Thoracic aorta (tissue), 2 donors: ENCODE measurements at places on chromosomes 1 and 21.
A peak's percentile ranks its signal among the peaks of the same experiment; 100 is the strongest.

GRCh38 chr1:201885531-201886075 is 3.1 kb upstream of the SHISA4 start:
- no peak for DNase-seq

- no peak for DNase-seq
These were observed 3.0 kb upstream of the NFIA start for GRCh38 chr1:61079296-61079897.

- DNase-seq: no peak
These were observed 5.7 kb downstream of the TMEM50A start for GRCh38 chr1:25343872-25344271.

GRCh38 chr1:155167166-155168104 is 5.7 kb downstream of the KRTCAP2 start:
- DNase-seq: no peak

- no peak for DNase-seq
These were observed 55.6 kb downstream of the TNR start for GRCh38 chr1:175687622-175688415.

- DNase-seq: no peak
These were observed 459.5 kb upstream of the CXADR start for GRCh38 chr21:17053321-17053720.

GRCh38 chr1:115475252-115475651 is 137.2 kb upstream of the NGF start:
- no peak for DNase-seq

- no peak for DNase-seq
These were observed 602 bp upstream of the RIMKLA start for GRCh38 chr1:42379794-42380585.

DNA sequence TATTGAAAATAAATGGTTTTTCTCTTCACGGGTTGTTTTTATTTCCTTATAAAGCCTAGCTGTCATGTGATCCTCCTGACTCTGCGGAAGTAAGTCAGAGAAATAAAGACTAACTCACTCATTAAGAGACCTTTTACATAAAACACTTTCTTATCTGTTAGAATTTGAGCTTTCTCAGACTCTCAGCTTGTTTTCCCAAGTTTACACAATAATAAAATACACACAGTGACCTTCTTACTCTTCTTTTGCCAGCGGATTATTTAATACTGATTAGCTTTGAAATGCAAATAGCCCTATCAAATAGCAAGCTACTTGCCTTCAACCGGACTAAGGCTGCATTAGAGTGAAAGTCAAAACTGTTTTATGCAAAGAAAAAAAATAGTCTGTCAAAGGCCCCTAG is 45.5 kb upstream of the CXADR start:
- DNase-seq: no peak

GRCh38 chr1:163697137-163697536 is 375.4 kb downstream of the NUF2 start:
- no peak for DNase-seq

GRCh38 chr1:110875216-110875731 is 2.3 kb downstream of the CD53 start:
- DNase-seq: no peak

DNA sequence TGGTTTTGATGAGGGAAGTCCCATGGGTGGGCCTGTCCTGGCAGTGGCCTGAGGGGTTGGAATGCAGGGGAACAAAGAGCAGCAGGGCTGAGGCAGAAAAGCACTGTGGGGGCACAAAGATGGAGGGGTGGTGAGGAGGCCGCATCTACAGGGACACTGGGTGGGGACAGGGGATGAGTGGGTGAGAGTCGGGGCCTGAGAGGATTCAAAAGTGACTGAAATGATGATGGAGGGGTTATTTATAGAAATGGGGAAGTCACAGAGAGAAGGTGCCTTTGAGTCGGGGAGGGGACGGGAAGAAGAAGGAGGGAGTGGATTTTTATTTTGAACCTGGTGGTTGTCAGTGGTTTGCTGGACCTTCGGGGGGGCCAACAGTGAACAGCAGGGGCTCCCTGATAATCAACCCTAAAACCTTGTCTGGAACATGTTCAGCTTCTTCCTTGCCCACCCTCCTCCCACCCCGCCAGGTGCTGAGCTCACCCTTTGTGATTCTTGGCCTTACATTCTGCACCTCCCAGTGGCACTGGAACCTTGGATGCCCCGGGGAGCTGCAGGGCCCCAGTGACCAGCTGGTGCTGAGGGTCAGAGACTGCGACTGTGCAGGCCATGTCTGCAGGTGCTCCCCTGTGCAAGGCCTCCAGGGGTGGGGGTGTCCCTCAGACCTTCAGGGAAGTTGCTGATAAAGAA is 42.9 kb downstream of the IER5 start:
- no peak for DNase-seq

- no peak for DNase-seq
These were observed 29.2 kb downstream of the HSPA13 start for GRCh38 chr21:14353726-14354125.

- no peak for DNase-seq
These were observed 171.3 kb upstream of the C1orf87 start for GRCh38 chr1:60244906-60245305.

DNA sequence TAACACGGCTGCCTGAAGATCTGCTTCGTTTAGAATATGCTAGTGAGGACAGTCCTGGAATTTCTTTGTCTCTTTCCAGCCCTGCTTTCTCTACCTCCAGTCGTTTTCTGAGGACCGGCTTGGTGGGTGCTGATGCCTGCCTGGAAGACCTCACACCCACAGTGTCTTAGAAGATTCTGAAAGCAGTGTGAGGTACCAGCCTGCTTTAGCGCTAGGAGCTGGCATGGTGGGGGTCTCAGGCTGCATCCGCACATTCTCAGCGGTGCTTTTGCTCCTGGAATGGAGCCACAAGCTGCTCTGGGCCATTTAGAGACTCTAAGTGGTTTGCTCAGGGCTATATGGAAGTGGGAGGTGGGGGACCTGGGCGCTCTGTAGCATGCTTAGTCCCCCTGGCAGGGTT is 61.4 kb downstream of the CD247 start:
- no peak for DNase-seq

- peak; percentile 80 for DNase-seq
These were observed 83.8 kb upstream of the HOOK1 start for GRCh38 chr1:59730759-59731478.

DNA sequence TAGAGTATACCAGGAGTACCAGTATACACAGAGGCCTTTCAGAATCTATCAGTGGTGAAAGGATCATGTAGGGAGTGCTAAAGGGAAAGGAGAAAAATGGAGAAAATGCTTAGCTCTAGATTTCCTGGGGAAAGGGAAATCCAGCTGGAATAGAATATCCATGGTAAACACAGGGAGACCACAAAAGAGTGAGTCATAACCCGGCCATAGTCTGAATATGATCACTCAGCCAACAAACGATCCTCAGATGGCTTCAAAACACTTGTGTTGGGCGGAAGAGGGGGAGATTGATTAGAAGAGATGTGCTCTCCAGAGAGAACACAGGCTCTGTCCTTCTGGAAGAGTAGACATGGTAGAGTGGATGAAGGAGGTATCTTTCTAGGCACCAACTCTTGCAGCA is 180.6 kb downstream of the PAPPA2 start:
- DNase-seq: no peak

DNA sequence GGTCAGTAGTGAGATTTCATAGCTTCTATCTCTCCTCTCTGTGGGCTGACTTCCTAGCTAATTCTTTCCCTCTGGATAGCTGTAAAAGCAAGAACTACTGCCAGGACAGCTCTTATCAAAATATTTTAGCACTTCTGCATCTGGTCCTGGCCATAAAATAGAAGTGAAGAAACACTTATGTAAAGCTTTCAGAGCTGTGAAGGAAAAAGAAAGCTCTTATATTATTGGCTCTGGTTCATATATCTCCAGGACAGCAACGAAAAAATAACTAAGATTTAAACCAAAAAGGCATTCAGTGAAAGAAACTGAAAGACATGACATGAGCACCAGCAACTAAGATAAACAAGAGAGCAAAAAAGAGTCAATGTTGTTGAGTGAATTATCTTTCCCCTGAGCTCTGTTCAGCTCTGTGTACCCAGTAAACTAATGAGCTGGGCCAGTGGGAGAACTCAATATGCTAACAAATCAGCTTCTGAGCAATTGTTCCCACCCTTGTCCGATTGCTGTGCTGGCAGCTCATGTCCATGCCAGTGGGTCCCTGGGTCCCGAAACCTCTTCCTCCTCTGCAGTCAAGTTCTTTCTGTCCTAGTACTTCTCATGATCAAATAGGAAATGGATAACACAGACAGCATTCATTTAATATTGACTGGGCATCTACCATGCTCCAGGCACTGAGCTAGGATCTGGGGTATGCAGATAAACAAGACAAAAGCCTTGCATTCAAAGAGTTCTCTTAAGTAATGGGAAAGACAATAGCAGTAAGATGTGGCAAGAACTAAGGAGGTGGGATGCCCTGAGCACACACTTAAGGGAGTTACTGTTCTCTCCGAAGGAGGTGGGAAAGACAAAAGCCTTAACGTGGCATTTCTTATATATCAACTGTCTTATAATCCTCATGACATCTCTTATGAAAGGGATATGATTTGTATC is 45.3 kb upstream of the MAN1A2 start:
- DNase-seq: no peak

GRCh38 chr1:11951901-11952300 is 17.4 kb downstream of the PLOD1 start:
- no peak for DNase-seq

- no peak for DNase-seq
These were observed 36.2 kb downstream of the IRF2BP2 start for GRCh38 chr1:234573711-234574299.

GRCh38 chr21:43864962-43865539 is at the start of gene AGPAT3:
TSS of gene AGPAT3 (plus strand) at chr21:43865223. CDS start at chr21:43959682, 94,459 bp downstream.
- DNase-seq: no peak

DNA sequence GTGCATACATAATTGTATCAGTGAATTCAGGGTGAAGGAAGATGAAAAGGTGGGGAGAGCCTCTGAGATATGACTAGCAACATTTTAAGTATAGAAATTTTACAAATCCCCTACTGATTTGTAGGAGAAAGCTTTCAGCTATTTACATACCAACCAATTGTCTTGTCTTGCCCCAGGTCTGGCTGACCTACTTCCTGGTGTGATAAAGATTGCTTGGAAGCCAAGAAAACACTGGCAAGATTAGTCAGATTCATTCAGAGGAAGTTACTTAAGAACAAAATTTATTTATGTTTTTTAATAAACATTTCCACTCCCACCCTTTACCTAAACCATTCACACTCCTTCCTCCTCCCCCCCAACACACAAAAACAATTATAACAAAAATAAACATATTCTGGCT is 17.5 kb downstream of the PTGS2 start:
- DNase-seq: no peak

GRCh38 chr1:60731321-60731720 is 351.0 kb upstream of the NFIA start:
- DNase-seq: no peak

GRCh38 chr1:181335631-181336030 is 147.7 kb upstream of the CACNA1E start:
- DNase-seq: no peak

DNA sequence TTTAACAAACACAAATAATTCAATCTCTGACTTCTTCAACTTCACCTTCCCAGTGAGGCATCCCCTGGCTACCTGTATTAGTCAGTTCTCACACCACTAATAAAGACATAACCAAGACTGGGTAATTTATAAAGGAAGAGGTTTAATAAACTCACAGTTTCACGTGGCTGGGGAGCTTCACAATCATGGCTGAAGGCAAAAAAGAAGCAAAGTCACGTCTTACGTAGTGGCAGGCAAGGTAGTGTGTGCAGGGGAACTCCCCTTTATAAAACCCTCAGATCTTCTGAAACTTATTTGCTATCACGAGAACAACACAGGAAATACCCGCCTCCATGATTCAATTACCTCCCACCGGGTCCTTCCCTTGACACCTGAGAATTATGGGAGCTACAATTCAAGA is 478.5 kb downstream of the ADGRL2 start:
- no peak for DNase-seq

DNA sequence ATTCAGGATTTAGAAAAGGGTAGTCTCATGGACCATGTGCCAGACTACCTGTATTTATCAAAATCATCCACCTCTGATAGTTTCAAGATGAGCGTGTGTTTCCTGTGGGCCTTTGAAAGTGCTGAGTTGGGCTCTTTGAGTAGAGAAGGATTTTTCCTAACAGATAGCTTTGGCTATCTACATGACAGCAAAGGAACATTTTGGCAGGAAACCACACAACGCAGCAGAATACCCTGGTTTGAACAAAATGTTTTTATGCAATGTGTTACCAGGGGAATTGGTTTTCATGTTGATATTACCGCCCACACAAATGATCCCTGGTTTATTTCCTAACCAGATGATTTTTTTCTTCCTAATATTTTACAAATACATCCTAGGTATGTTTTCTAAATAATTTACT is 431.4 kb downstream of the NEGR1 start:
- no peak for DNase-seq

GRCh38 chr1:26094076-26094669 is 17.5 kb upstream of the PDIK1L start:
- no peak for DNase-seq

DNA sequence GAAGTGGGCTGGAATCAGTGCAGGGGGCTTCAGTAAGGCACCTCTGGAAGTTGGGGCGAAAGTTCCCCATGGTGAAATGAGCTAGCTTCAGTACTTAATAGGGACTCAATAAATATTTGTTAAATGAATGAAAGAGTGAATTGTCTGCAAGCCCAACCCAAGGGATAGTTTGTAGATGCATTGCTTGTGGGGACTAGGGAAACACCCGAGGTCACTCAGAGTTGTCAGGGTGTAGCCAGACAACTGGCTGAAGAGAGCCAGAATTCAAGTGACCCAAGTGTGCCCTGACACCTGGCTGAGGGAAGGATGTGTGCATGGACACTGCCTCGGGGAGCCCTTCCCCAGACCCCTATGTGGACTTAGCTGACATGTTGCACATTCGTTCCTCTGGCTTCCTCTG is 1.3 kb upstream of the SLC26A9 start:
- DNase-seq: no peak

GRCh38 chr1:208791456-208791855 is 547.3 kb upstream of the PLXNA2 start:
- no peak for DNase-seq

DNA sequence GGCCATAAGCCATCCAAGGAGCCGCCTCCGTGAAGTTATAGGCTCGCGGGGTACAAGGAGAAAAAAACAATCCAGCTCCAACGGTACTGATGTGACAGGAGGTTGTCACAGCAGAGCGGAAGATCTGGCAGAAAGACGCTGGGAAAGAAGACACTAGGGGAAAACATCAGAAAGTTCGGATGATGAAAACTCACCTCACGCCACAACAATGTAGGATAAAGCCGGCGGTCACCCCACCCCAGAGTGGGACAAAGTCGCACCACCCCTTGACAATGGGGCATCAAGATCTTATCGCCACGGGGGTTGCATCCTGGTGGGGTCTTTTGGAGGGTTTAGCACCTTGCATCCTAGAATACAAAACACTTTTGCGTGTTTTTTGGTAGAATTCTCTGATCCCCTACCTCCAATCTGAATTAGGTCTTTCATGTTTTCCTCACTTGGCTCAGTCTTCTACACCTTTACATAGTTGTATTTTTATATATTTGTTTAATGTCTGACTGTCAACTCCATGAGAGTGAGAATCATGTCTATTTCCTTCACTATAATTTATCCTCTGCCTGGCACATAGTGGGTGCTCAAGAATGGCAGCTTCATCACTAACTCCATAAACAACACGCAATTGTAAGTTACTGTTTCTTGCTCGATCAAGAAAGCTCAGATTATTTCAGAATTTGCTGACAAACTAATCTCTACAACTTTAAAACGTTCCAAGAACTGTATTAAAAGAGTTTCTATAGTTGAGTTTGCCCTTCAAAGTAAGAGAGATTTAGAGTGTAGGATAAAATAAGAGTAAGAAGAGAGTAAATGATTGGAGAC is 611 bp upstream of the ZSWIM5 start:
- no peak for DNase-seq
